ENCODE measurements at places on chromosomes 13 and 19. TPM values are rescaled to one million over a fixed set of nuclear protein-coding genes. Genes with fewer than 3 reads are reported as not detected.
A peak's percentile ranks its signal among the peaks of the same experiment; 100 is the strongest.

DNA sequence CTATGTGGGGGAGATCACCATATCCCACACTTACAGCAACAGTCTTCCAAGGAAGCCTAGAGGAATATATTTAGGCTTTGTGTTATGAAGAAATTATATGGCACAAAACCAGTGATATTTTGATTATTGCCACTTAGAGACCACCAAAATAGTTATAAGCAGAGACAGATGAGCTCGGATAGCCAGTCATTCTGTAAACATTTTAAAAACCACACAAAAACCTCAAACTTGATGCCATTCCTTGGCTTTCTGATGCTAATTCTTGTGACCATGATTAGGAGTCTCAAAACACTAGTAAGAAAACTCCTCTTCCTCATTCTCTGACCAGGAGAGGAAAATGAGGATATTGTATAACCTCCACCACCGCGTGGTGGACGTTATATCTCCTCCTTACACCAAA, 496.4 kb downstream of the FOXO1 start:
- DNase-seq, result no peak

GRCh38 chr19:395467-395866, 13.5 kb downstream of the C2CD4C start:
- no peak for DNase-seq

Gene SOHLH2
- total RNA-seq, result 0.43 TPM

DNA sequence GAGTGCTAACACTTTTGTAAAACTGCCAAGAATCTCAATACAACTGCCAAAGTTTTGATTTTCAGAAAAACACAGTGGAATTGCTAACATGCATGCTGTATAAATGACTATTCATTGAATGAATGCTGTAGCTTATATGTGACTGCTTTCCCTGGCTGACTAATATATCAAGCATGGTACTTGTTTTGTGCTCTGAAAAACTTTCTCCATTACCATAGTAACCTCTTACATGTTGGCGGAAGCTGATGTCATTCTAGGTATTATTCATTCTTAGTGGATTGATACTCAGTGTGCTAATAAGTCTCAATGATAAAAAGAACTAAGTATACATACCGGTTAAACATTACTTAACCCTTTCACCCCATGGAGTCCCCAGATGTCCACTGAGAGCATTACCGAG, 166.1 kb upstream of the MYO16 start:
- DNase-seq, result peak; percentile 9

Gene OR7C1
- not detected for total RNA-seq

DNA sequence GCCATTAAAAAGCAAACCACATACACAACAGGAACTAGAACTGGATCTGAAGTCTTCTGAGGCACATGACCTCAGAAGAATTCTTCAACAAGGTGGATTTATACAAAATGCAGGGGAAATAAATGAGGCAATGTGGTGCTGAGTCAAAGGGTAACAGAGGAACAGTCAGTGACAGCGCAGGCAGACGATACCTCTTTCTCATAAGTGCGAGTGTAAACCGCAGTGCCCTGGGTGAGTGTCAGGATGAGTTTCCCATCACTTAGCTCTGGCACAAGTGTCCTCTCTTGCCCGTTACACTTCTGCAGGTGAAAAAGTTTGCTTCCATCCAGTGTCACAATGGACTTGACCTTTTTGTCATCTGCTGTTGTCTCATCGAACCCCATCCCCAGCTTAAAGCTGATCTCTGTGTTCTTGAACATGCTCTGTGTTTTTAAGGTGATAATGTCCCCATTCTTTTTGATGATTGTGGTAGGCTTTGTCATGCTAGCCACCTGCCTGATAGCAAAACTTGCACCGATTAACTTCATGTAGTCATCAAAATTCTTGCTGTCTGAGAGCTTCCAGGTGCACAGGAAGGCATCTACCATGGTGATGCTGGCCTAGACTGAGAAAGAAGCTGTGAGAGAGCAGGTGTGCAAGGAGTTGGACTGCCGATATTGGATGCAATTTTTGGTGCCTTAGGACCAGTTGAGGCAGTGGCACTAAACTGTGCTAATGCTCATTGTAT, 97.3 kb downstream of the AKAP11 start:
- no peak for DNase-seq

- DNase-seq, result no peak
These were observed 955.9 kb downstream of the SLITRK5 start for GRCh38 chr13:88627071-88627470.

Gene GAPDHS
- total RNA-seq, result not detected

- DNase-seq, result no peak
These were observed 419.5 kb upstream of the ARGLU1 start for GRCh38 chr13:106987427-106987785.

Gene ACER1
- not detected for total RNA-seq

- DNase-seq, result no peak
These were observed 138.0 kb downstream of the LMO7 start for GRCh38 chr13:75774176-75774575.

- peak; percentile 59 for DNase-seq
These were observed 7.7 kb upstream of the TMEM161A start for GRCh38 chr19:19145684-19146608.

DNA sequence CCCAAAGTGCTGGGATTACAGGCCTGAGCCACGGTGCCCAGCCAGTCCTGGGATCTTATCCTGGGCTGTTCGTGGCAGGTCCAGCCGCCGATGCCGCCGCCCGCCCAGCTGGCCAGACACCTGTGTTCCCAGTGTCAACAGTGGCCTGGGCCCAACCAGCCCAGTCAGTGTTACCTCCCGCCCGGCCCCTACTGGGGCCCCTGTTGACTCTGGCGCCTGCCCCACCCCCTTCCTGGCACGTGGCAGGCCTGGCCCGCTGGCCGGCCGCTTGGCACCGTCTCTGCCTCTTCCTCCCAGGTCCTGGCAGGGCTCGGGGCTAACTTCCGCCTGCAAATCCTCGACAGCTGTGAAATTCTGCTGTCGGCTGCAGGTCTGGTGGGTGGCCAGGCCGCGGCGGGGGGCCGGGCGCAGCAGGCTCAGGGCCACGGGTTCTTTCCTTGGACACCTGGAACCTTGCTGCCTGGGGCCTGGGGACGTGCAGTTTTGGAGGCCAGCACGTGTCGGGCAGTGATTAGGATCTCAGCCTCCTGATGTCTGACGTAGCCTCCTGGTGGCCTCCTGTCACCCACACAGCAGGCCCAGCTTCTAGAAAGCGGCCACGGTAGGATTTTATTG, 9.1 kb downstream of the ARID3A start:
- peak; percentile 85 for DNase-seq

DNA sequence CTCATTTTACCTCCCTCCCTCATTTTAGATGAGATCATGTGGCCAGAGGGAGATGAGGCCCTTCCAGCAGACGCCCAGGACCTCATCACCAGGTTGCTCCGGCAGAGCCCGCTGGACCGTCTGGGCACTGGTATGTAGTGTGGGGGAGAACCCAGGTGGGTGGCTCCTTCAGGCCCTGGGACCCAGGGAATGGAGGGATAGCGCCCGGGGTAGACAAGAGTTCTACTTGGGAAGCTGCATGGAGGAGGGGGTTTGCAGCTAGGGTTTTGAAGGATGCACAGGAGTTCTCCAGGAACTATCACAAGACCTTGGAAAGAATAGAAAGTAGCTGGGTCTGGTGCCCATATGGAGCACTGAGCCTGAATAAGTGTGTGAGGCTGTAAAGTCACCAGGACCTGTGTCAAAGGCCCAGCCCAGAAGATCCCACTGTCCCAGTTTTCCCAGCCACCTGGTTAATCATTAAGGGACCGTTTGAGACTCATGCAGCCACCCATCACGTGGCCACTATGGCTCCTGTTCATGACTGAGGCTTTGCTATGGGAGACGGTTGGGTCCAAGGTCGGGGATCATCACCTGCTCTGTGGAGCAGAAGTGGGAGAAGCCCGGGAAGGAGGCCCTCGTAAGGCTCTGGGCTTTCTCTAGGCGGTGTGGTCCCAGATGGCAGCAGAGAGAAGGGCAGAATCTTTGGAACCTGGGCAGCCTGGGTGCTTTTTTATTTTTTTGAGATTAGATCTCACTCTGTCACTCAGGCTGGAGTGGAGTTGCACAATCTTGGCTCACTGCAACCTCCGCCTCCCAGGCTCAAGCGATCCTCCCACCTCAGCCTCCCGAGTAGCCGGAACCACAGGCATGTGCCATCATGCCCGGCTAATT, 17.0 kb upstream of the PIK3R2 start:
- DNase-seq, result no peak

DNA sequence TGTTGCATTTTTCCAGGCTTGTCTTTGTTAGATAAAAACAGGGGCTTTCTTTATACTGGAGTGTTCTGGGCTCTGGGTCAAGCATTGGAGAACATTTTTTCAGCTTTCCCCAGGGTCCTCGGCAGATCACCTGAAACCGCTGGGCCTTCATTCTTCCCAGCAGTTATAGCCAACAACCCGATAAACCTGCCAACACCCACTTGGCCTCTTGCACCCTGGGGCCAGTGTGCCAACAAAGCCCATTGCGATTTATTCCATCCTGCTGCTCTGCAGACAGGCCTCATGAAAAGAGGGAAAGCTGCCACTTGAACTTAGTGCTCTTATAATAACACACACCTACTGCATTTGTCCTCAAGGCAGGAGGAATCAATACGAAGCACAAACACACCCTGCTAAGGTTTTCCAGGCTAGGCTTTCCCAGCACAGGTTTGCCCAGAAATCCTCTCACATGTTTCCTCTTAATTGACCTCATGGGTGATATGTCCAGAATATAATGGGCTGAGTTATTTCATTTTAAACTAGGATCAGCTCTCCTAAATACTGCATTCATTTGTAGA, 669.3 kb downstream of the LIG4 start:
- no peak for DNase-seq
